Effector memory CD8-positive, alpha-beta T cell (primary cell): ENCODE measurements at places on chromosomes 2 and 18.

DNA sequence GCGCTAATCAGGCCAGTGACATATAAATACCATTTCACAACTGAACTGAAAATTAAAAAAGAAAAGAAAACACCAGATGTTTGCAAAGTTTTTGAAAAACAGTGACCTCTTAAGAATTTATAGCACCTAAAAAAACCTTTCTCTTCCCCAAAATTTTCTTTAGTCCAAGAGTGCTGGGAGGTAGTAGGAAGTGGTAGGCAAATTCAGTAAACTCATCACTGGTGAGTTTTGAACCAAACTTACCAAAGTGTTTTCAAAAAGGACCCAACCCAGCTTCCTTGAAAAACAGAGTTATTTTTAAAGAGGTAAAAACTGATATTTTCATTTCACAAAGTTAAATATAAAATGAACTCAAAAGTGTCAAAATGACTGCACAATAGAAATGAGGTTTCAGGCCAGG is 90.4 kb downstream of the TMEM247 start:
- DNase-seq = no peak

- DNase-seq = no peak
These were observed 168.1 kb downstream of the KCNE4 start for GRCh38 chr2:223219872-223220657.

- DNase-seq = no peak
These were observed 316.5 kb downstream of the SOX11 start for GRCh38 chr2:6008726-6009125.

DNA sequence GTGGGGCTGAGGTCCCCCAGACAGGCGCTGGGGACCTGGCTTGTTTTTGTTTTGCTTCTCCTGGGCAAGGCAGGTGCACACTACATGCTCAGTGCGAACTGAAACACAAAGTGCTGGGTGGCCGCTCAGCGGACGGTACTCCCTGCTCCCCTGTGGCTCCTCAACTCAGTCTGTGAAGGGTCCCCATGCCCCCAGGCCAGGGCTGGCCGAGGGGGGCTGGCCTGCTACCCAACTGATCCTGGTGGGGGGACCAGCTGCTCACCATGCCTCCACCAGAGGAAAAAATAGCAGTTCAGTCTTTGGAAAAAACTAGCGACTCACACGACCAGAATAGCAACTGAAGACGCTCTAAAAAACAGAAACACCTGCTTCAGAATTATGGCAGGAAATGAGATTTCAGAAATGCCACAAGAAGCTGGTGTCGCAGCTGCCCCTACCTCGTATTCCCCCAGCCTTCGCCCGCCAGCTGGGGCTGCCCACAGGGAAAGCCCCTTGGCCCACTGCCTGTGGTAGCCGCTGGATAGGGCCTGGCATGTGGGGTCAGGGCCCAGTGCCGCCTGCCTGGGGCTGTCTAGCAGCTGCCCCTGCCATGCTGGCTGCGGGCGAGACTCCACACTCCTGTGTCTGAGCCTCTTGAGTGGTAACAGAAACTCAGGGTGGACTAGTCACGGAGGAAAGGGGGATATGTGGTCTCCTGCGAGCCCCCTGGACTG is 43.7 kb downstream of the MEX3C start:
- peak; percentile 48 for DNase-seq

GRCh38 chr18:9421096-9421900 is 54.0 kb upstream of the RALBP1 start:
- DNase-seq = no peak

DNA sequence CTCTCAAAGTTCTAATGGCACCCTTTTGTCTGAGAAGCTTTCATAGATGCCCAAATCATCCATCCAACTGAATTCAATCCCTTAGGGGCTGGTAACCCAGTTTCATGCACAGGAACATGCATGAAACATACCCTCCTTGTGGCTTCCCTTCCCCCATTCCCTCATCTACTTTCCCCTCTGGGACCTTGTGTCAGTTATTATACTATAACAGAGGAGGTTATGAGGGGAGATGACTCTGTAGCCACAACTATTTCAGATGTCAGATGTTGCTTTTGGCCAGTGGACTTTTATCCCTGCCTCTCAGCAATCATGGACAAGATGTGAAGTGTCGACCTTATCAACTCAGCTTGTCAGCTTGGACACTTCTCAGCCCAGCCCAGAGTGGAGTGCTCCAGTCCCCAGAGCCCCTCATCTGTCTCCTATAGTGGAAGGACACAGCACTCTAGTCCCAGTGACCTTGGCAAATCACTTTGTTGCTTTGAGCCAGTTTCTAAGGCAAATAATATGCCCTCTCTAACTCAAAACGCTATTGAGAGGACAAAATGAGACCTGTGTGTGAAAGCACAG is 8.4 kb downstream of the DHRS9 start:
- DNase-seq = no peak

DNA sequence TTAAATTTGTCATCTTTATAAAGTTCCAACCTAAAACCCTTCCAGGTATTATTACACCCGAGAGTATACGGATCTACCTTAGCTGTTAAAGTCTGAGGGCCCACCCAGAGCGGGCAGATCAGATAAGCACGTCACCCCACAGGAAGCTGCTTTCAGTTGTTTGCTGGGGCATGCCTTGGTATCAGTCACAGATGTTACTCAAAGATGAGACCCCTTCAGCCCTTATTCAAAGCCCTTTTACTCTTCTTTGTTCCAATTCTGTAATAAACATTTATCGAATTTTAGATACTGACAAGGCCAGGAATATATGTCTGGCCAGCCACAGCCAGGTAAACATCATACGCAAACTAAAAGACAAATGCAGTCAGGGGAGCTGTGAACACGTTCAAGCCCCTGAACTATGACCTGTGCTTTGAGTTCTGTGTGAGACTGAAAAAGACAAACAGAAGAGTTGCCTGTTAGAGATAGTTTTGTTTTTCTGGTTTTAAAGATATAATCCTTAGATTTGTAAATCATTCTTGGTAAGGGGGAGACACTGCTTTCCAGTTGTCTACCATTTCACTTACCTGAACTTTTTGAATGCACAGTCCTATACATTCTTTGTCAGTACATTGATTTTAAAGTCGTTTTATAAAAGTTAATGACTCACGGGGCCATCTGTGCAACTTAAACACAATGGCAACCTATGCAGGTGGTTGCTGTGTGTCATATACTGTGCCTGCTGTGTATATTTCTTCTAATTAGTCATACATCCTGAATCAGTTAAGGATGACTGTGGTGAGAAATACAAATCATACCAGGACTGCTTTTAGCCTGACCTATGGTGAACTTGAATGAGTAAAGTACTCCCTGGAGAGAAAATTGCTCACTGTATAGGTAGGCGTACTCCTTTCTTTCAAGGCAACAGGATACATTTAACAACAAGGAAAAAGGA is 100.5 kb upstream of the ITPRID2 start:
- no peak for DNase-seq

GRCh38 chr2:25697559-25698341 is 24.4 kb upstream of the DTNB start:
- no peak for DNase-seq

- DNase-seq = peak; percentile 17
These were observed at the start of gene PKDCC for GRCh38 chr2:42047488-42048298. TSS of gene PKDCC (plus strand) at chr2:42048021. CDS start at chr2:42048200, 179 bp downstream.

GRCh38 chr2:99072551-99072950 is 69.0 kb upstream of the C2orf15 start:
- DNase-seq = no peak

DNA sequence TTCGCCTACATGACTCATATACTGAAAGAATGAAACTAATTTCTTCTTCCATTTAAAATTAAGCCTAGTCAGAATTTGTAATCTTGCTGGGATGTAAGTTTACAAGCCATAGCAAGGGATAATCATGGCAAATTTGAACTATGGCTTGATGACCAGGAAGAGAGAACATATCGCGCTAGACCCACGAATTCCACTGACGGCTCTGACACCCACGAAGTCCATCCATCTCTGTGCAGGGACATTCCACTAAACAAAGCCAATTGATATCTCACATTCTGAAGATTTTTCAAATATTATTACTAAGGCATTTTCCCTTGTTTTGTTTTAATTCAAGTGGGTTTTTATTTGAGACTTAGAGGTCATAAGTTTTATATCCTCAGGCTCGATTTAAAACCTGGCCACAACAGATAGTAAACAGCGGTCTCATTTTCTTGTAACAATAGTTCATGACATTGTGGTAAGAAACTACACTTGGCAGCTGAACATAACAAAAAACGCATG is 113.0 kb downstream of the QPCT start:
- DNase-seq = no peak

DNA sequence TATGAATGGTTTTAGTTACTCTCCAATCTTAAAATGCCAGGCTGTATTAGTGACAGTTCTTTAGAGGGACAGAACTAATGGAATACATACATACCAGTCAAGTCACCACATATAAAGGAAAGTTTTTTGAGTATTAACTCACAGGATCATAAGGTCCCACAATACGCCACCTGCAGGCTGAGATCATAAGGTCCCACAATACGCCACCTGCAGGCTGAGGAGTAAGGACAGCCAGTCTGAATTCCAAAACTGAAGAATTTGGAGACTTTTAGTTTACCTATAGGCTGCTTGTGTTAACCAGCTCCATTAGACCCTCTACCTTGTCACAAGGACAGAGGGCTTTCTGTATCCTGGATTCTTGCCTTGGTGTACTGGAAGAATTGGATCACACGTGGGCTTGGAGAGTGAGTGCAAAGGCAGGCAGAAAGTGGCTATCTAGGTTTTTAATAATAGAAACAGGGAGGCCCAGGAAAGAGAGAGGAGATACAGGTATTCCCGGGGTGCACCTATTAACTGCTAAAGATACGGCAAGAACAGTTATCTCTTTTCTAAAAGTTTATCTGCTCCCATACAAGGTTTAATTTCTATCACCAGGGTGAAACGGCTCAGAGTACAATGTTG is 234.9 kb upstream of the CYRIA start:
- DNase-seq = no peak

DNA sequence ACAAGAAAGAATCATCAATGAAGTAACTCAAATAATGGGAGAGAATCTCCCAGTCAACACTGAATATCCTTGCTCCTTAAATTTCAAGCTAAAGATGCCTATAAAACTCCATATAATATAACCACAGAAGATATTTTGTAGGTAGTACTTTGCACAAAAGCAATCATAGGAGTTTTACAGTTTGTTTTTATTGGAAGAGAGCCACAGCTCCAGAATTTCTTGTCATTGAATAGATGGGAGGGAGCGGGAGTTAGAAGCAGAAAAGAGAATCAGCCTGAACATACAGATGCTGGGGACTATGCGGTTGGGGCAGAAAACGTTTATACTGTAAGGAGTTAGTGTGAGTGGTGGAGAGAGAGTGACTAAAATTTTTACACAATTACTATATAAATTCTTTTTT is 18.3 kb upstream of the SMAD4 start:
- no peak for DNase-seq

DNA sequence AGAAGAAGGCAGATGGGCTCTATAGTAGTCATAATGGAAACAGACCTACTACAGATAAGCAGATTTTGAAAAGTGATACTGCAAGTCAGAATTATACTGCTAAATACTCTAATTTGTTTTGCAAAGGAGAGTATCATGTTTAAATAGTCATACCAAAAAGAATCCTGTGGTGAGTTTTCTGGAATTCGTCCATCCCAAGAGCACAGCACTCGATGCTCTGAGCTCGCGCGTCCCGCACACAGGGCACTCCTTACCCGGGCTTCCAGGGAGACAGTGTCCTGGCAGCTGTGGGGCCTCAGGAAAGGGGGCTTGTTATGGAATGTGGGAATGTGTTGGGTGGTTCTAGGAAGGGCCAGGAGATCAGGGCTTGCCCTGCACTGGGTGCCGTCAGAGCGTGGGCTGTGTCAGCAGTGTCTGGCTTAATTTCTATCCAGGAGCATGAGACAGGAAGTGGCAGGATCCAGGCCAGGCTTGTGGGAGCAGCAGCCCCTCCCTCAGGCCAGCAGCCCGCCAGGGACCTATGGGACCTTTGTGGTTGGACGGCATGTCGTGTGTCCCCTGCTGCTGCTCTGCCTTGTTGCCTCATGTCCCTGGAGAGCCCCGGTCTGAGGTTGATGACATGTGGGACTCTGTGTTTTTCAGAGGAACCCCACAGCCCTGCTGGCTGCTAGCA is 193.2 kb upstream of the TPO start:
- no peak for DNase-seq

GRCh38 chr2:96685577-96686459 is 43.3 kb downstream of the FER1L5 start:
- no peak for DNase-seq

DNA sequence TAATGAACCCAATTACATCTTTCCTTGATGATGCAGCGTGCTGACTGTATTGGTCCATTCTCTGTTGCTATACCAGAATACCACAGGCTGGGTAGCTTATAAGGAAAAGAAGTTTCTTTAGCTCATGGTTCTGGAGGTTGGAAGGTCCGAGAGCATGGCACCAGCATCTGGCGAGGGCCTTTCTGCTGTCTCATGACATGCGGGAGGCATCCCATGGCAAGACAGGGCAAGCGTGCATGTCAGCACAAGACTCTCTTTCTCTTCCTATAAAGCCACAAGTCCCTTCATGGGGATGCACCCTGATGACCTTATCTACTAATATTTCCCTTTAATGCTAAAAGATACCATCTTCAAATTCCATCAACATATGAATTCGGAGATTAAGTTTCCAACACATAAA is 122.8 kb upstream of the FHL2 start:
- DNase-seq = no peak

DNA sequence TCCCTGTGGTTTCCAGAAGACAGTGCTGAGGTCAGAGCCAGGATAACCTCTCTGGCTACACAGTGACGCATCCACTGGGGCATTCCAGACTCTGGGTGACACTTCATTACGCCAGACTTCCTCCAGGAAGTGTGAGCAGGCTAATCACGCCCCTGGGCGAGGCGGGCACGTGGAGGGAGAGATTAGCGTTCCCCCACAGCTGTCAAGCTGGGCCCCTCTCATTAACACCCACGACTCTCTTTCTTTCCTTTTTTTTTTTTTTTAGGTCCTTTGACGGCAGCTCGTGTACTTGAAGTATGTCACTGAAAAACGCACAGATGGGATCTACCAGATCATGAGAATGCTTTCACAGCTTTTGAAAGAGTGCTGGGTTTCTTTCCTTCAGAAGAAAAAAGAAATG is 274.6 kb downstream of the AFF3 start:
- DNase-seq = no peak

- no peak for DNase-seq
These were observed 11.6 kb upstream of the PDIA6 start for GRCh38 chr2:10824191-10824590.

- DNase-seq = no peak
These were observed 63.2 kb downstream of the UGGT1 start for GRCh38 chr2:128154225-128154624.
